Endodermal cell (in vitro differentiated cells): ENCODE measurements at places on chromosomes 12 and 14.
A peak's percentile ranks its signal among the peaks of the same experiment; 100 is the strongest.

GRCh38 chr12:76881142-76881541, 2.3 kb upstream of the CSRP2 start:
- DNase-seq = no peak

DNA sequence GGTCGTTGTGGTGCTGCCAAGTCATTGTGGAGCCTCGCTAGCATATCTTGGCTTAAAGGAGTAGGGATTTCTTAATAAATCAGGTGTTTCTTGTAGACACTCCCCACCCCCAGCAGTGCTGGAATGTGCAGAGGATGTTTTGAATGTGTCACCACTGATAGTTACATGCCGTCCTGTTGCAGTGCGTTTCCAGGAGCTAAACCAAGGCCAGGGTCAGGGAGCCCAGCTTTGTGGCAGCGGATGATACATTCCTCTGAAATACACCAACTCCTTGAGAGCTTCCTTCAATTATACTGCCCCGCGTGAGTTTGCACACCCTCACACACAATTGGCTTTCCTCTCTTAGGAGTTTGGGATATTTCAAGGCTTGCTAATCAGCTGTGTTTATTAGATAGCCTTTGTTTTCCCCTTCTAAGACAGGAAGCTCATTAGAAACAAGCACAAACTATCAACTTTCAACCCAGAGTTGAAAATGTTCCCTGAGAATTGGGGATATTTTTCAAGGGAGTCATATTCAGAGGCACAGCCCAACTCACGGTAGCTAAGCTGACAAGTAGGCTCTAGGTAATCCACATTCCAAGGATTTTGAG, 154.9 kb downstream of the C12orf75 start:
- peak; percentile 69 for DNase-seq

- no peak for DNase-seq
Observed at GRCh38 chr12:39619316-39619659, 315 bp downstream of the ABCD2 start.

GRCh38 chr12:119292893-119293630, 41.5 kb upstream of the CCDC60 start:
- no peak for DNase-seq

GRCh38 chr12:26034371-26035142, 76.1 kb downstream of the RASSF8 start:
- no peak for DNase-seq

- no peak for DNase-seq
Observed at GRCh38 chr14:24986206-24986893, 63.6 kb downstream of the STXBP6 start.

- DNase-seq = no peak
Observed at GRCh38 chr12:89278169-89278568, 74.1 kb downstream of the DUSP6 start.

DNA sequence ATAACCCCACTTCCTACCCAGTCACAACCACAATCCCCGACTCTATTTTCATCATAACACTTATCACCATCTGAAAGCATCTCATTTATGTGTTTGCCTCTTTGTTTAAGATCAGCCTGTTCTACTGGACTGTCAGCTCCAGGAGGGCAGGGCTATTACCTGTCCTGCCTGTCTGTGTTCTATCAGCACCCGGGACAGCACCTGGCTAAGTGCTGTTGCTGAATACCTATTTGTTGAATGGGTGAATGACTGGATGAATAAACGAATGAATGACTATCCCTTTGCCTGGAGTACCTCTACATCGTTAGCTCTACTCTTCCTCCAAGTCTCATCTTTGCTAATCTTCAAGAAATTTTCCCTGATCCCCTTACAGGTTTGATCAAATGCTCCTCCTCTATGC, 69.0 kb downstream of the WSCD2 start:
- peak; percentile 87 for DNase-seq

GRCh38 chr14:103734081-103734888, 18.7 kb downstream of the ZFYVE21 start:
- no peak for DNase-seq

GRCh38 chr14:63598807-63599206, 42.9 kb downstream of the WDR89 start:
- DNase-seq = no peak

- DNase-seq = no peak
Observed at GRCh38 chr12:129594098-129594497, 309.7 kb downstream of the TMEM132D start.

GRCh38 chr12:23585782-23586163, 363.7 kb downstream of the SOX5 start:
- peak; percentile 92 for DNase-seq

DNA sequence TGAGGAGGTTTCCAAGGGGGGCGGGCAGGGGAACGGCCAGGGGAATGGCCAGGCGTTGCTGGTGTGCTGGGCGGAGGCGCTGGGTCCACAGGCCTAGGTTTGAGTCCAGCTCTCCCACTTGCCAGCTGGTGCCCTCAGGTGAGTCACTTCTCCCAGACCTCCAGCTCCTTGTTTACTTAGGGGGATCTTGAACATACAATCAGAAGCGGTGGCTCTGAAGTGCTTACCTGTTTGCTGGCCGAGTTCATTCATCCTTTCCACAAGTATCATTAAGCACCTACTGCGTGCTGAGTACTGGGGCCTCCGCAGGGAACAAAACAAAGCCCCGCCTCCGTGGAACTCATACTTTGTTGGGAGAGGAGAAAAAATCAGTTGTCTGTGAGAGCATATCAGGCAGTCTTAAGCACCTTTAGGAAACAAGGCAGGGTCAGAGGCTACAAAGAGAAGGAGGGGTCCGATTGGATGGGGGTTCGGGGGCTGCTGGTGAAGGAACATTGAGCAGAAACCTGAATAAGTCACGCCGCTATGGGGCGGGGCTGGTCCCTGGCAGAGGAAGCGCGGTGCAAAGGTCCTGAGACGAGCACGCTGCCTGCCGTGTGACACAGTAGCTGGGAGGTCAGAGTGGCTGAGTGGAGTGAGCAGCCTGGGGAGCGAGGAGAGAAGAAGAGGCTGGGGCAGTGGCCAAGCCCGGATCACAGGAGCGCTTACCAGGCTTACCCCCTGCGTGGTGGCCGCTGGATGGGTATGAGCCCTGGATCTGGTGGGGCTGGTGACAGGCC, 15.1 kb downstream of the MVK start:
- DNase-seq = no peak

- DNase-seq = no peak
Observed at GRCh38 chr12:79023261-79023660, 158.7 kb downstream of the SYT1 start.

DNA sequence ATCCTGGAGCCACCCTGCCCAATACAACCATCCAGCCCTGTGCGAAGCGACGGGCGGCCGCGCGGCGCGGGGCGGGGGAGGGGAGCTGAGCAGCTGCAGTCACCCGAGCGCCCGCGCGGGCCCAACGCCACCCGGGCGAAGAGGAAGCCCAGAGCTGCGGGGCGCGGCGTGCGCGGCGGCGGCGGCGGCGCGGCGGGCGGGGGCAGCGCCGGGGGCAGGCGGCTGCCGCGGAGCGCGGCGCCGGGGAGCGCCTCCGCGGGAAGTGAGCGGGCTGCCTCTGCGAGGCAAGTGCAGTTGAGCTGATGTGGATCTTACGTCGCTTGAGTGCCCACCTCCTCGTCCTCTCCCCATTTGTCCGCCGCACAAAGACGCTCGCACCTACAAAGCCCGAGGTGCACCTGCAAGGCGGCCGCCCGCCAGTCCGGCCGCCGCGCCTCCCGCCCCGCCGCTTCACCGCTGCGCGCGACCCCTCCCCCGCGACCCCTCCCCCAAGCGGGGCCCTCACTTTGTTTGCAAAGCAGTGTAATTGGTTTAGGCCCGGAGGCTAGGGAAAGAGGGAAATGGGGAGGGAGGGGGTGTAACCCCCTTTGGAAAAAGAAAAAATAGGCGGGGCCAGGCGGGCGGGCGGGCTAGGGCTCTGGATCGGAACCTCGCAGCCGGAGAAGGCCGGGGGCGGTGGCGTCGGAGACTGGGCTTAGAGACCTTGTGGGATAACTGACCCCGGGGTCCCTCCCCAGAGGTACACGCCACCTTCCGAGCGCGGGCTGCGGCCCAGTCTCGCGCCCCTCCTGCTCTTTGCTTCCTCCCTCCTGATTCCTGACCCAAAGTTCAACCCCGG, at the start of the genes FOXA1 and TTC6:
FOXA1 (minus strand) TSS at position 279 of the 838 bp plus-strand sequence; CDS start at position 2, 277 bp downstream.
TTC6 (plus strand) TSS at position 659 of the 838 bp plus-strand sequence. CDS start 26,436 bp downstream, outside the sequence.
- DNase-seq = peak; percentile 84

GRCh38 chr12:132190012-132190755, 45.9 kb downstream of the NOC4L start:
- DNase-seq = peak; percentile 90
